ENCODE measurements at places on chromosomes 12 and 14.

DNA sequence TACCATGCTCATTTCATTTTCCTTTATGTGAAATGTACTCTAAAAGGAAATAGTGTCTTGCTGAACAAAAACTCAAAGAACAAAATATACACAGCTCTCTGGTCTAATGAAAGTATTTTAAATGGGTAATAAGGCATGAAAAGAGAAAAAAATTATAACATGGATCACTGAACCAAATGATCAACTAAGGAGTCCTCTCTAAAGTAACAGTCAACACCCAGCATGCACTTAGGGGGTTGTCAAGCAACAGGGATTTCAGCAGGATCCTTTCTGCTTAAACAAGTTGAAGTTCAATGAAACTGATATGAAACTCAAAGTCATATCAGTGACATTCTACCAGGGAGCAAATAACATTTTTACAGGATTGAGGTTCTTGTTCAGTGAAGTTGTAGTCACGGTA, 398.8 kb downstream of the SEC23A start:
- DNase-seq: no peak

DNA sequence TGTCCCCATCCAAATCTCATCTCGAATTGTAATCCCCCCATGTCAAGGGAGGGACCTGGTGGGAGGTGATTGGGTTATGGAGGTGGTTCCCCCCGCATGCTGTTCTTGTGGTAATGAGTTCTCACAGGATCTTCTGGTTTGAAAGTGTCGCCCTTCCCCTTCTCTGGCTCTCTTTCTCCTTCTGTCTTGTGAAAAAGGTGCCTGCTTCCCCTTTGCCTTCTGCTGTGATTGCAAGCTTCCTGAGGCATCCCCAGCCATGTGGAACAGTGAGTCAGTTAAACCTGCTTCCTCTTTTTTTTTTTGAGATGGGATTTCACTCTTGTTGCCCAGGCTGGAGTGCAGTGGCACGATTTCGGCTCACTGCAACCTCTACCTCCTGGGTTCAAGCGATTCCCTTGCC, 104.0 kb downstream of the CCDC91 start:
- DNase-seq: no peak

GRCh38 chr12:44294649-44295048, 458.8 kb downstream of the TMEM117 start:
- no peak for DNase-seq

DNA sequence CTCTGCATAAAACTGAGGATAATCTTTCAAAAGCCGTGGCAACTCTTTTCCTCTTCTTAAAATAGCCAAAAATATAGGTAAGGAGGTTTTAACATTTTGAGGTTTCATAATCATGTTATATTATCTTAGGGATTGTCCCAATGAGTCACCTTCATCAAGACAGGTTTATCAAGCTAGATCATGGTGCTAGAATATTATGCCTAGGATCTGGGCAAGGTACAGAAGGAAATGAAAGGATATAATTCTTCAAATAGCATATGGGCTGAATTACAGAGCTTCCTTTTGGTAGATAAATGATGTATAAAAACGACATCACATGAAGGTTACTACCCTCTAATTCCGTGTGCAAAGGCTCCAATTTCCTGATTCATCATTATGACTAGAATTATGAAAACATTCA, 28.6 kb upstream of the TBC1D15 start:
- no peak for DNase-seq

GRCh38 chr12:106289196-106289681, 13.3 kb upstream of the TCP11L2 start:
- no peak for DNase-seq

DNA sequence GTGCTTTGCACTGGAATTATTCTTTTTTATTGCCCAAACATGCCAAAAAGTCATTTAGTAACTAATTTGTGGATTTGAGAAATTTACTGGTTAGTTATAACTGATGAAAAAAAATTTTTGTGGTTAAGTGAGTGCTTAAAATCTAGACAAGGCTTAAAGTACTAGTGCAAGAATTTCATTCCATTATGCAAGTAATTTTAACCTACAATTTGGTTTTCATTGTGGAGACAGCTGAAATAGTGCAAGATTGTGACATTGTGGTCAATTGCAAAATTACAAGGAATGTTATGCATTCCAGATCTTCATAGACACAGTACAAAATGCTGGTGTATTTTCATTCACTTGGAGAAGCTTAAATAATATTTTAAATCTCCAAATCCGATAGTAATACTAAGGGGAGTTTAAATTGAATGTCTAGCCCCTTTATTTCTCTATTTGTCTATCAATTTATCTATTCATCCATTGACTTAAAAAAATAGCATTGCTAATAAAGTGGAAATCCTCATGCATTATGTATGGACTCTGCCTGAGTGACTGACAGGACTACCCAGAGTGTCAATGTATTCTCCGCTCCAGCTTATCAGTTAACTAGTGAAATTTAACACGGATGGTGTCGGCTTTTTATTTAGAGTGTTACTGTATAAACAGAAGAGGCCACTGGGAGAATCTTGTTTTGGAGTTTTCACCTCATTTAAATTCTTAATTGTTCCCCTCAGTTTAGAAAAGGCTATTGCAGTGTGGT, 125.9 kb downstream of the ALX1 start:
- no peak for DNase-seq

DNA sequence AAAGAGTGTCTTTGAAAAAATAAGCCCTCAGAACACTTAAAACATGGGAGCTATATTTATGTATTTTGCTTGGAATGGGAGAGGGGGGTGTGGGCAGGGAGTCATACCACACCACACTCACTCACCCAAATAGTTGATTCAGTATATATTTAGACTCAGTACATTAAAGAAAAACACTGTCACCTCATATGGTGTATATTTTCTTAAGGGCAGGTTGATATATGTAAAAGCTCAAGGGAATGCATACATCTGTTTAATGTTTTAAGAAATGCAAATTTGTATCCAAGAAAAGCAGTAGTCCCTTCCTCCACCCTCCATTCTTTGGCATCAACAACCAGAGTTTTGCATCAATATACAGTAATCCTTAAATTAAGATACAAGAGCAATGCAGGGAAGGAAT, 1.4 kb downstream of the NFYB start:
- no peak for DNase-seq

GRCh38 chr12:47577206-47577989, 128.4 kb downstream of the RPAP3 start:
- no peak for DNase-seq

GRCh38 chr12:5267603-5268423, 164.1 kb upstream of the NTF3 start:
- no peak for DNase-seq

DNA sequence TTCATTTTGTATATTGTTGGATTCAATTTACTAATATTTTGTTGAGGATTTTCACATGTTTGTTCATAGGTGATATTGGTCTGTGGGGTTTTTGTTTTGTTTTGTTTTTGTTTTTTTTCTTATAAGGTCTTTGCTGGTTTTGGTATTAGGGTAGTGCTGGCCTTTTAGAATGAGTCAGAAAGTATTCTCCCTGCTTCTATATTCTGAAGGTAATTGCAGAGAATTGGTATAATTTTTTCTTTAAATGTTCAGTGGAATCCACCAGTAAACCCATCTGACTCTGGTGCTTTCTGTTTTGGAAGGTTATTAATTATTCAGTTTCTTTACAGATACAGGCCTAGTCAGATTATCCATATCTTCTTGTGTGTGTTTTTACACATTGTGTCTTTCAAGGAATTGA, 8.9 kb downstream of the TOGARAM1 start:
- DNase-seq: no peak

DNA sequence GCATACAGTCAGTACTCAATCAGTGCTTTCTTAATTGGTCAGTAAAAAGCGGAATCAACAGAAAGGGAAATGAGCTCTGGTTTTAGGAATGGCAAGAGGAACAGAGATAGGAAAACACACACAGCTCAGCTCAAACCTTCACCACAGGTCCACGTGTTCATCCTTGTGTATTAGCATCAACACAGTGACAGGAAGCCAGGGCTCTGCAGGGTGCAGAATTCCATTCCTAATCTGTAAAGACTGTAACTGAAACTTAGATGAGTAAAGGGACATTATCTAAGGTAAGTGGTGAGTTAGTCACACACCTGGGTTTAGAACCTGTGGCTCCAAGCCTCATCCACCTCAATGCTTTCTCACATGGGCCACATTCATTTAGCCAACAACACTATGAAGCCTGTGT, 1242.2 kb upstream of the TMEM132C start:
- DNase-seq: no peak

DNA sequence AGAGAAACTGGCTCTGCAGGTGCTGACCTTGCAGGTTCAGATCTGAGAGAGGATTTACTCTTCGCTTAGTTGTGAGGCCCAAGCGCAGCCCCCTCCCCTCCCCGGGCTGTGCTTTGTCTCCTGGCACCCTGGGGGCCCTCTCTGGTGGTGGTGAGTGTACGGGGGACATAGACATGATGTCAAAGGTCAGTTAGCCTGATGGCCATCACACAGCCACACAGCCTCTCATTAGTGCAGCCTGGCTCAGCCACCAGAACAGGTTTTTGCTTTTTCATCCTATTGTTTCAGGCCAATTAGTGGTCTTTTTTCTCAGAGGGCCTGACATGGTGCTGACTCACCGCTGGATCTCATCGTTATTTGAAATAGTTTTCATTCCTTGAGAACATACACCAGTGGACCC, 437.9 kb downstream of the AACS start:
- DNase-seq: no peak

DNA sequence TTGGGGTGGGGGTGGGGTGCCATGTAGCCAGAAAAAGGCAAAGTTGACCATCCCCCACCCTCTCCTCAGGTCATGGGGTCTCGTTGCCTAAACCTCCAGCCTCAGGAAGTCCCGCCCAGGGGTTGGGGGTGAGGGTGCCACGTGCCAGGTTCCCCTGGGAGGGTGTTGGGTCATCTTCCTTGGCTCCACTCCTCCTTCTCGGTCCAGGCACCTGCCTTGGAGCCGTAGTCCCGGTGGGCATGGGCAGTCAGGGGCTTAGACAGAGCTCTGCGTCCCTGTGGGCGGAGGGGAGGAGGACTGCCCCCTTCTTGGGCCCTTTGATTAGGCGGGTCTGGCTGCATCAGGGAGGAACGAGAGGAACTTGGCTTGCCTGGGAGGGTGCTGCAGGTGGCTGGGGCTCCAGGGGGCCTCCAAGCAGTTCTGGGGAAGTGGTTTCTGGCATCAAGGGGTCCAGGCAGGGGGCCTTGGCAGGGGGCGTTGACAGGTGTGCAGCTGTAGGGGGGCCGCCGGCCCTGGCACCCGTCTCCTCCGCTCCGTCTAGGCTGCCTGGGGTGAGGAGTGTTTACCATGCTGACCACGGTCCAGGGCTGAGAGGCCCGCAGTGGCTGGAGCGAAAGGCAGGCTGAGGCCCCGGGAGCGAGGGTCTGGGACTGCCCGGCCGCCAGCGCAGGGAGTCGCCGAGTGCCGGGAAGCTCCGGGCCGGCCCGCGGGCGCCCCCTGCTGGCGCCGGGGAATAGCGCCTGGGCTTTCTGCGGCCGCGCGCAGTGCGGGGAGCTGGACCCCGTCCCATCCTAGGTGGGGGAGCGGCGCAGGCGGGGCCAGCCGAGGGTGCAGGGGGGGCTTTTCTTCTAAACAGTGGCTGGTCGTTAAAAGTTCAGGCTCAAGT, 7.9 kb downstream of the SETD1B start:
- peak; percentile 59 for DNase-seq

GRCh38 chr12:88627501-88627900, 47.2 kb upstream of the KITLG start:
- DNase-seq: no peak

DNA sequence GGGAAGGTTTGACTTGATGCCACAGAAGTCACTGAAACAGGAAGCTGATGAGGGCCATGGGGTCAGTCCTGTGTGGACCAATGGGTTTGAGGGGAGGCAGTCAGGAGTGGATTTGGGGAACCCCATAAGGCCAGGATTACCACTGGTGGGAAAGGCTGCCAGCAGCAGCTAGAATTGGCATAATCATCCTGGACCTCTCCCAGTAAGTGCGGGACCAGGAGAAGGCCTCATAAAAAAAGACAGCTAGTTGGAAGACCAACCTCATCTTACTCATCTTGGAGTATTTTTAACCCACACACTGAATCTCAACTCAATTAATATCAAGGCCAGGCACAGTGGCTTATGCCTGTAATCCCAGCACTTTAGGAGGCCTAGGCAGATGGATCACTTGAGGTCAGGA, 22.7 kb downstream of the TBX3 start:
- no peak for DNase-seq

DNA sequence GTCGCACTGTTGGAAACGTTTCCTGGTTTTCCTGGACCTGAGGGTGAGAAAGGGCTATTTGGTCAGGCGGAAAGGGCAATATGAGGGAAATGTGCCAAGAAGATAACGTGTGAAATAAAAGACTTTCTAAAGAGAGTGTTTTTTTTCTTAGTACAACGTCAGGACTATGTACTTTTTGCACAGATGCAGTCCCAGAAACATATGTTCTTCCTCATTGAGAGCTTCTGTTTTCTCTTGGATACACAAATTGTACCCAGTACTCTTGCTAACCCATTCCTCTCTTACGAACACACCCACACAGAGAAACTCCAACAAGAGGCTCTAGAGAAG, 669 bp upstream of the PKP2 start:
- no peak for DNase-seq

DNA sequence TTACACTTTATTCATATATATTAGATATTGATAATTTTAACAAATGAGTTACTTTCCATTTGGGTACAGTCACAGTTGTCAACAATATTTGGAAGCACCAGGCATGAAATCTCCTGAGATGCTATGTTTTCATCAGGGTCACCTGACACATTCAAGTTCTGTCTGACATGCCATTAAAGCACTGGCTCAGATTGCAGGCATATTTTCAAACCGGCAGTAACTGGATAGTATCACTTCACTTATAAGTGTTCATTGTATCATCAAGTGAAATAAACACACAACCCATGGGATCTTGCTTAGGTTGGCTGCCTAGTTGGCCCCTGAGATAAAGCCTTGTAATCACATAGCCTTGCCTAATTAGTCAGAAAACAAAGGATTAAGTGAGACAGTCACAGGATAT, 4.8 kb downstream of the IFNG start:
- no peak for DNase-seq

- peak; percentile 71 for DNase-seq
Measured at GRCh38 chr14:23327947-23328744, 6.9 kb downstream of the PABPN1 start.

- peak; percentile 22 for DNase-seq
Measured at GRCh38 chr12:123741937-123742572, 20.0 kb upstream of the DNAH10 start.

DNA sequence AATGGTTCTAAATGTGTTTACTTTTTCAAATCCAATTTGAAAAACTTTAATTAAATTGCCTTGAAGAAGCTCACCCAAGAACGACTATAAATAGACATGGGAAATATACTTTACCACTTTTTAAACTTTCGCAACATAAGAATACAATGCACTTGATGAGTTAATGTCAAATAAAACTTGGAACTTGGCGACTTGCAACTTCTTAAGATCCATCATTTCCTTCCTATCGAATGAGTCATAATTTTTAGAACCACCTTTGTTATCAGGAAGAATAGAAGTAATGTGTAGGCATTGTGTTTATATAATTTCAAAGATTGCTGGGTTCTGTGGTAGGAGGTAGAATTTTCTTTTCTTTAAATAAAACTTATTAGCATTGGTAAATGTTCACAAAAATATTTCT, 1417.4 kb upstream of the FLRT2 start:
- no peak for DNase-seq
